ENCODE measurements at places on chromosomes 2 and 18.

- DNase-seq = no peak
Observed at GRCh38 chr2:155802888-155803287, 529.6 kb downstream of the NR4A2 start.

- no peak for DNase-seq
Observed at GRCh38 chr2:3465844-3466481, 53.4 kb downstream of the ADI1 start.

DNA sequence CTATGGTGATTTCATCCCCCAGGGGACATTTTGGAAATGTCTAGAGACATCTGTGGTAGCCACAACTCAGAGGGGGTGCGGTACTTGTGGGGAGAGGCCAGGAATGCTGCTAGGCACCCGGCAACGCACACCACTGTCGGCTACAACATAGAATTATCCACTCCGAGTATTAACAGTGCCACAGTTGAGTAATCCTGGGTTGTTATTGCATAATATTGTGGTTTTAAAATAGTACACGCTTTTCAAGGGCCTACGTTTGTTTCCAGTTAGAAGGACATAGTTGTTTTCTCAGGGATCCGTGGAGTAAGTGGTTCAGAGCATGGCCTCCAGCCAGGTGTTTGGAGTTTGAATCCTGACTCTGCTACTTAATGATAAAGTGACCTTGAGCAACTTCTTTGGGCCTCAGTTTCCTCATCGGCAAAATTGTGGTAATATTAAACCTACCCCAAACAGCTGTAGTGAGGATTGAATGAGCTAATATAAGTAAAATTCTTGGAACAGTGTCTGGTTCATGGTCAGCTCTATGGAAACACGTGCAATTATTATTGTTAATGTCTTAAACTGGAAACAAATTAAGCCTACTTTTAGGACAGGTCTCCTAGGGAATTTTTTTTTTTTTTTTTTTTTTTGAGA, 24.5 kb downstream of the CYP27A1 start:
- DNase-seq = no peak

DNA sequence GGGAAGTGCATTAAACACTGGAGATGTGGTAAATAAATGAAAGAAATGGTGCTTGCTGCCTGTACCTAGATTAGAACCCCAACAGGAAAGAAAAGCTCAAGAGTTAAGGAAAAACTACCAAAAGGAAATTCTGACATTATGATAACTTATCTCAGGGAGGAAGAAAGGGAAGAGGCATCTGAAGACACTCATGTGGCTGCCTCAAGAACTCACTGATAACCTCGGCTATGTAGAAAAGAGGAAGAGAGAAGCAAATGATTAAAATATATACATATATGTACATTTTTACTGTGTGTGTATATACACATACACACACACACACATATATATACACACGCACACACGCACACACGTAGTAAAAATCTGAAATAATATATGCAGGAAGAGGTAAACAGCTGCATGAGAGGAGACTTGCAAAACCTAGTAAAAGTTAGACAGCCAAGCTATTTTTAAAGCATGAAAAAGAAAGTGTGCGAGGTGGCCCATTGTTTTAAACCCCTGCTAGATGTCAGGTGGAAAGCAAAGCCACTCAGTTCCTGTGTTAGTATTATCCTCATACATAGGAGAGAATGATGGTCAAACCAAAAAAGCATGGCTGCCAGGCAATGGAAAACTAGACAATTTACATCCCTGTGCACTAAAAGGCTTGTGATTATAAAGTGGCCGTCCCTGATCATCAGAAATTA, 483.0 kb upstream of the NRP2 start:
- no peak for DNase-seq

DNA sequence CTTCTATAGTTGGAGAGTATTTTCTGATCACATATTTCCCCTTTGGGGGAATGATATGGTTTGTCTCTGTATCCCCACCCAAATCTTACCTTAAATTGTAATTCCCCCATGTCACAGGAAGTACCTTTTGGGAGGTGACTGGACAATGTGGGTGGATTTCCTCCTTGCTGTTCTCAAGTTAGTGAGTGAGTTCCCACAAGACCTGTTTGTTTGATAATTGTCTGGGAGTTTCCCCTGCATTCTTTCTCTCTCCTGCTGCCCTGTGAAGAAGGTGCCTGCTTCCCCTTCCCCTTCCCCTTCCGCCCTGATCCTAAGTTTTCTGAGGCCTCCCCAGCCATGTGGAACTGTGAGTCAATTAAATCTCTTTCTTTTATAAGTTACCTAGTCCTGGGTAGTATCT, 222.7 kb upstream of the SLC39A10 start:
- DNase-seq = no peak

- no peak for DNase-seq
Observed at GRCh38 chr2:240168041-240168440, 27.6 kb upstream of the OTOS start.

Measured in activated T-helper 1 cell treated with Interleukin-2 at 50 U/mL for 16 hours (primary cell).